Upper lobe of left lung (tissue), 6 donors: ENCODE measurements at places on chromosomes 16 and 17.
A peak's percentile ranks its signal among the peaks of the same experiment; 100 is the strongest.

GRCh38 chr16:47956916-47957315 lies 198.9 kb downstream of the ABCC12 start:
- DNase-seq, result no peak

DNA sequence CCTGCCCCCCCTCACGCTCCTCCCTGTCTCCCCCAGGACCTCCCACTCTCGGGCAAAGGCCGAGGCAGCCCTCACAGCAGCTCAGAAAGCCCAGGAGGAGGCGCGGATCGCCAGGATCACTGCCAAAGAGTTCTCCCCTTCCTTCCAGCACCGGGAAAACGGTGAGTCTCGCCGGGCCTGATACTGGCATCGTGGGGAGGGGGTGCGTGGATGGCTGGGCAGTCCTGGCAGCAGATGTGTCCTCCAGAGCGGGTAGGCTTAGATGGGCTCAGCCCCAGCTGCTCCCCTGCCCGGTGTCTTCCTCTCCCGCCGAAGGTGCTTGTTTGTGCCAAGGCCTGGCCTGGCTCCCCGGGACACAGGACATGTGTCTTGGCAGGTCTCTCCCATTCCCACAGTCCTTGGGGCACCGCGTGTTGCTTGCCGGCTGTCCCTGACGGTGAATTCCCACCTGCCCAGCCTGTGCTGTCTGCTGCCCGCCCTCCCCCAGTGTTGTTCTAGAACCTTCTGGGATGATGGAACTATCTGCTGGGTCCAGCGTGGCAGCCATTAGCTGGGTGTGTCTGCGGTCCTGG lies 81.6 kb downstream of the KLHDC4 start:
- DNase-seq, result no peak

- DNase-seq, result no peak
Observed at GRCh38 chr16:3961449-3961849, 80.9 kb upstream of the CREBBP start.

DNA sequence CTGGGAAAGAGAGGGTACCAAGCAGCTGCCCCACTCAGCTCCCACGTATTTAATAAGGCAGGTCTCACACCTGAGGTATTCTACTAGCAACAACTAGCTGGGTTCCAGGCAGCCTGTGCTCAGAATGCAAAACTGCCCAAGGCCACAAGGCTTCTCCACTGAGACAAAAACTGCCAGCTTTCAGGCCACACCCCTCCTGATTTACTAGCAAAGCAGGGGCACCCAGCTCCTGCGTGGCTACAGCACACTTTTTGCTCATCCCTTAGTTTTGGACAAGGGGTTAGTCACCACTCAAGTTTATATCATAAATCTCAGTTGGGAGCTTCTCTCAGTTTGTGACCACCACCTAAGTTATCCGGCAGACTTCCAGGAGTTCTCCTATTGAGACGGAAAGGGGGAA lies 494.6 kb downstream of the CDH11 start:
- DNase-seq, result no peak

- no peak for DNase-seq
Observed at GRCh38 chr16:14286368-14287230, 215.5 kb downstream of the MRTFB start.

DNA sequence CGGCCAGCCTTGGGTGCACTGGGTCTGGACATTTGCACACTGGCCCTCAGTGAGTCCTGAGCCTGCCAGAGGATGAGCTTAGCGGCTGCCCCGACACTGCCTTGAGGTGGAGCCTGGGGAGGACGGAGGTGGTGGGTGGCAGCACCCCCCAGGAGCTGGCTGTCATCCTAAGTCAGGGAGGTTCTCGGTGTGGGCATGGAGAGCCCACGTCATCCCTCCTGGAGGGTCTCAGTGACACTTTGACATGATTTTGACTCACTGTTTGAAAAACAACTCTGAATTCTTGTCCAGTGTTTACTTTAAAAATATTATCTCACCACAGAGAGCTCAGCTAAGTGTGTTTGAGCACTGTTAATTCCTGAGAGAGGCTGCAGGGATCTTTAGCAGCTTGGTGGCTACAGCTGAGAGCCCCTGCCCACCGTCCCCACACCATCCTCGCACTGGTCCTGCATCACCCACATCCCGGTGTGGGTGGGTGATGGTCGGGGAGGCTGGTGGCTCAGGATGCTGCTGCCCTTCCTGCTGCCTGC lies 63.1 kb downstream of the BANP start:
- no peak for DNase-seq

- no peak for DNase-seq
Observed at GRCh38 chr17:35801583-35802224, 6.3 kb upstream of the MMP28 start.

GRCh38 chr16:57167538-57167937 lies 18.3 kb downstream of the PSME3IP1 start:
- DNase-seq, result no peak

DNA sequence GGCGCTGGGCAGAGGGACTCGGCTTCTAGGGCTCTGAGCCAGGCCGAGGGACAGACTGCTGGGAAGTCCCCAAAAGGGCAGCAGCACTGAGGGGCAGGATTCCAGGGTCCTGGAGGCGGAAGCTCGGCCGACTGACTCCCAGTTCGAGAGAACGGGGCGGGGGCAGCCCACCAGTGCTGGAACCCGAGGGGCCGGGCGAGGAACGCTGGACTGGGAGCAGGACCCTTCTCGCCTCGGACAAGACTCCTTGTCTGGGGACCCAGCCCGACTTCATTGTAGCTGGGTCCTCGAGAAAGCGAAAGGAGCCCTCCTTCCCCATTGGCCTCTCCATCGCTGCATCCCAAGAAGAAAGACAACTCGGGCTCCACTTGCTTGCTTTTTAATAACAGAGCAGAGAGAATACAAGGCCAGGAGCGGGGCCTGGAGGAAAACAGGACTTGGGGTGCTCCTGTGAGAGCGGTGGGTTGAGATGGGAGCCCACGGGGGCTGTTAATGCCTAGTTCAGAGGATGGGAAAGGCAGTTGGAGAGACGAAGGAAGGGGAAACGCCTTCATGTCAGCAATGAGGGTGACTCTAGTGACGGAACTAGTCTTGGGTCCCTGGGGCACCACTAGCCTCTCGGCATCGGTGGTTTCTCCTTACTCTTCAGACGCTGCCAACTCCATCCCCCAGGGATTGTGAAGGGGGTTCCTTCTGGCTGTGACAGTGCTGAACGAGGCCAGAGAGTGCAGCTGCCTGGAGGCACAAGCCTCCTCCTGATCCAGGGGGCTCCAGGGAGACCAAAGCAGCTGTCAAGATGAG lies 492 bp upstream of the CAMTA2 start:
- DNase-seq, result no peak

- DNase-seq, result no peak
Observed at GRCh38 chr16:4525069-4525468, 13.5 kb downstream of the CDIP1 start.

- DNase-seq, result peak; percentile 91
Observed at GRCh38 chr16:31472709-31473203, 804 bp downstream of the TGFB1I1 start.
